Stimulated activated CD4-positive, alpha-beta T cell treated with anti-CD3 and anti-CD28 coated beads, Interleukin-2, amount 100 ng/mL, for 24 hours (primary cell): ENCODE measurements at places on chromosomes 6 and 20.

- DNase-seq = no peak
These were observed 395.4 kb upstream of the RGS17 start for GRCh38 chr6:153526479-153526878.

GRCh38 chr6:157273756-157274470 lies 49.4 kb downstream of the TMEM242 start:
- DNase-seq = peak; percentile 74

DNA sequence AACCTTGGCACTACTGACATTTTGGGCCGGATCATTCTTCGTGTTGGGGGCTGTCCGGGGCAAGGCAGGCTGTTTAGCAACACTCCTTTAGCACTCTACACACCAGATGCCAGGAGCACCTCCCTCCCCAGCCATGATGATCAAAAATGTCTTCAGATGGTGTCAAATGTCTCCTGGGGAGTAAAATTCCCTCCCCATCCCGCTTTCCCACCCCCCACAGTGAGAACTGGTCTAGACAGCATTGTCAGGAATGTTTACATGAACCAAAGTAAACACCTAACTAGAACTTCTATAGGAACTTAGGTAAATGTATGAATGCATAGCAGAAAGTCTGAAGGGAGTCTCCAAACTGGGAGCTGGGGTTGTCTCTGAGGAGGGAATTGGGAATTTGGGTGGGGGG lies 70.0 kb upstream of the TOP1 start:
- DNase-seq = no peak

- DNase-seq = no peak
These were observed 348.7 kb downstream of the CD83 start for GRCh38 chr6:14466278-14466677.

GRCh38 chr6:121867095-121867494 lies 431.6 kb downstream of the GJA1 start:
- DNase-seq = no peak

DNA sequence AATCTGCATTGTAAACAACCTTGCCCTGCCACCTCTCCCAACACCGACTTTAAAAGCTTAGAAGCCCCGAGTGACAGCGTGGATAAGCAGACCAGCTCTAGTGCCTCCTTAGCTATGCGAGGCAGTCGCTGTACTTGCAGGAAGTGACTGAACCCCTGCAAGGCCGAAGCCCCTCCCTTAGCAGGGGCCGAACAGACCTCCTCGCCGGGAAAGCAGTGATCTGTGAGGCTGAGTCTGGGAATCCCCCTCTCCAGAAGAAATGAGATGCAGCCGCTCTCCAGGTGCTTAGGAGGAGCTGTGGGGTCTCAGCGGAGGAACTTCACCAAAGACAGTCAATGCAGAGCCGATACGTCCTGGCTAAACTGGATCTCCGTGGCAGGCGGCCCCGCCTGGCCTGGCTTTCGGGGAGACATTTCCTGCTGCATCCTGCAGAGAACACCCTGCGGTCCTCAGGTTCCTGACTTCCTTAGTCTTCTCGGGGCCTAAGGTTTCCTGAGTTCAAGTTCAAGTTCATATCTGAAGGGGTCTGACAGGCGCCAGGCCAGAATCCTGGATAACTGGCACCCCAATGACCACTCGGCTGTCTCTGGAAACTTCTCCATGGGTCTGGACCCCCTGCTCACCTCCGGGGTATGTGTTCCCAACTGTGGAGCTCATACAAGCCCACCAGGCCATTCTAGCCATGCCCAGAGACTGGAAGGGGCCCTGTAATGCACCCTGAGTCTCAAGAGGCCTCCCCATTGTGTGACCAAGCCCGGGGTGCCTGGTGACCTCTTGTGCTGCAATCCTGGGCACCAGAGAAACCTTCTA lies 20.4 kb upstream of the FRMD1 start:
- no peak for DNase-seq

- DNase-seq = no peak
These were observed 119.4 kb upstream of the VGLL2 start for GRCh38 chr6:117145940-117146339.

DNA sequence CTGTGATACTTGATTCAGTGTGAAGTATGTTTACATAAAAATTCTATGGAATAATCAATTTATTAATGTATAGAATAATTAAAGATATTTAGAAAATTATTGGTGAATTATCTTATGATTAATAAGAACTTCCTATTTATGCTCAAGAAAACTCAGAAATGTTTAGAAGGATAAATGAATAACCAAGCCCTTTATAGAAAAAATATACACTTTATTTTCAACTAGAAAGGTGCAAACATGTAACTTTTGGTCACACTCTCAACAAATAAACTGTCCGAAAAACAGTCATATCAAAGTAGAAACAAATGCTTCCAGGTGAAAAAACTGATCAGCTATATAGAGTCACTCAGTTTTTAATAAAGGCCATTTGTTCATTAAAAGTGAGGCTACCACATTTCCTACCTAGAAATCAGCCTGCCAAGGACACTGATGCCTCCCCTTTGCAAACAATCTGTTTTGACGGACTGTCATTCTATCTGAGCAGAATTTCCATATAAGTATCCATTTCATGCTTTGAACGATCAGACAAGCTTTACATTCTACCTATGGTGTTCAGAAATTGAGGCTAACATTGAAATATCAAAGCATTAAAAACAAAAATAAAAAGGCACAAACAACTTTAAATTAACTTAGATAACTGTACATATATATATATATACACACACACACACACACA lies 3.0 kb downstream of the CCN2 start:
- DNase-seq = no peak

DNA sequence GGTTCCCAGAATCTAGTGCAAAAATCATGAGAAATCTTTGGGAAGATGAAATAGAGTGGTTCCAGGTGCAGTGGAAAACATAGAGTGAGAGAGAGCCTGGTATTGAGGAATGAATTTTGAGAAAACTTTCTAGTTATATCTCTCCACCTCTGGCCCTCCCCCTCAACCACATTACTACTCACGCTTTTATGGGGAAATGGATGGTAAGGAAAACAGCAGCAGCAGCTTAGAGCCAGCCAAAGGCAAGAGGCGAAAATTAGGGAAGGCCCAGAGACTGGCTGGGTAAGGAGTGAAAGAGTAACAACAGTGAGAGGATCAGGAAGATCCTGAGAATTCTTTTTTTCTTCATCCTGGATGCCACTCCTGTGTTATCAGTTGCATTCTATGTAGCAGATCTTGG lies 187.9 kb upstream of the ECI2 start:
- DNase-seq = no peak

DNA sequence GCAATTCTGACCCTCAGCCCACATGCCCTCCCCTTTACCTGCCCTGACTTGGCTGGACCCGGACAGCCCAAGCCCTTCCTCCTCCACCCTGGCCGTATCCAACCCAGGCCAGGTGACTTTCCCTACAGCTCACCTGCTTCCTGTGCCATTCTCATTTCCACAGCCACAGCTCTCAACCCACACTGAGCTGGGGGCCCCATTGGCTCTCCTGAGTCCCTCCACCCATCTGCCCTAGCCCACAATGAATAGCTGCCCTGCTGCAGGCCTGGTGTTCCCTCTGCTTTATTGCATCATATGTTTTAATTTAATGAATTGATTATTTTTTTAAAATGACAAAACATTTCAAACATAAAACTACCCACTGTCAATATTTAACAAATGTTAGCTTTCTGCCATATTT lies 118.5 kb upstream of the BACH2 start:
- no peak for DNase-seq

DNA sequence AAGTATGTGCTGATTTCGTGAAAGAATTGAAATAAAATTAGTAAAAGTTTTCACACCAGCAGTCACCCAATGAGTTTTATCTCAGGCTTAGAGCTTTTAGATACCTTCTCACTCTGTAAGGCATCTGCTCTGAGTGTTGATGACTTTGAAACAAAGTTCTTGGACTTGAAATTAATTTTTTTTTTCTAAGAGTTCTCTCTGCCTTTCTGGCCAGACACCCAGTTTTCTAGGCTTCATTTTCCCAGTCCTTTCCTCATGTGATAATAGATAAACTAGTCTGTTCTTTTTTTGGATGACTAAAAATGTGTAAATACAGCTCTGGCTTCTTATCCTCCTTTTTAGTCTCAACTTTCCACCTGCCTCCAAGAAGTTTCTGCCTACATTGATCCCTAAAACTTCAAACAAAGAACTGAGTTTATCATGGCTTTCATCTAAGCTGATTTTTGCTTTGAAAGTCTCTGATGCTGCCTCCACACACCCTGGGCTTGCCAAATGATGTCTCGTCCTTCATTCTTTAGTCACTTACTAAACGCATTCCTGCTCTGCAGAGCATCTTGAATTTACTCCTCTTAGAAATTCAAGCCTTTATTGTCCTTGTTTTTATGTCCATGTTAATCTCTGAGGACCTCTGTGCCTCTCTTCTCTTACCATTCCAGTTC lies 32.7 kb downstream of the SLX4IP start:
- no peak for DNase-seq

GRCh38 chr20:52422574-52423336 lies 231.2 kb upstream of the ZFP64 start:
- no peak for DNase-seq

DNA sequence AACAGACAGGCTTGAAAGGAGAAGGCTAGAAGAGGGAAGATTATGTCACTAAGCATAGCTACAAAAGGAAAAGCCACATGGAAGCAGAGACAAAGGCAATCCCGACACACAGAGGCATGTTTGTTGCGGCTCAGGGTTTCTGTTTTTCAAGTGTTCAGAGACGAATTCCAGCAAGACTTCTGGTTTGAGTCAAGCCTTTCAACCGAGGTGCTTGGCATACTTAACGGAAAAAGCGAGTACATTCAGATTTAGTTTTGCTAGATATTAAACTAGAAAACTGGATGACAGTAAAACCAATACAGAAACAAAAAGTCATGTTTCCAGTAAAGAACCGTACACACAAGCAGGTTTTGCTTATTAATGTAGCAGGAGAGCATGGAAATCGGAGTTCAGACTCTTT lies 27.2 kb downstream of the MCUR1 start:
- peak; percentile 20 for DNase-seq

DNA sequence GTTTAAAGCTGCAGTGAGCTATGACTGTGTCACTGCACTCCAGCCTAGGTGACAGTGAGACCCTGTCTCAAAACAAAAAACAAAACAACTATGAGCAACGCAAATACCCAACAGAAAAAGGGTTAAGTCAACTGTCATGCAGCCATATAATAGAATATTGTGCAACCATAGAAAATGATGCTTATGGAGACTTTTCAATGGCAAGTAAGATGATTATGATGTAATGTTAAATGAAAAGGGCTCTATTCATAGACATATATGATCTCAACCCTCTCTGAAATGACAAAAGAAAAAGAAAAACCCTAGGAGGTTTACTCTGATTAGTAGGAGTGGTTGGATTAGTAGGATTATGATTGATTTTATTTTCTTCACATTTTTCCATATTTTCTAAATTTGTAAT lies 41.3 kb upstream of the TBC1D7 start:
- DNase-seq = no peak

DNA sequence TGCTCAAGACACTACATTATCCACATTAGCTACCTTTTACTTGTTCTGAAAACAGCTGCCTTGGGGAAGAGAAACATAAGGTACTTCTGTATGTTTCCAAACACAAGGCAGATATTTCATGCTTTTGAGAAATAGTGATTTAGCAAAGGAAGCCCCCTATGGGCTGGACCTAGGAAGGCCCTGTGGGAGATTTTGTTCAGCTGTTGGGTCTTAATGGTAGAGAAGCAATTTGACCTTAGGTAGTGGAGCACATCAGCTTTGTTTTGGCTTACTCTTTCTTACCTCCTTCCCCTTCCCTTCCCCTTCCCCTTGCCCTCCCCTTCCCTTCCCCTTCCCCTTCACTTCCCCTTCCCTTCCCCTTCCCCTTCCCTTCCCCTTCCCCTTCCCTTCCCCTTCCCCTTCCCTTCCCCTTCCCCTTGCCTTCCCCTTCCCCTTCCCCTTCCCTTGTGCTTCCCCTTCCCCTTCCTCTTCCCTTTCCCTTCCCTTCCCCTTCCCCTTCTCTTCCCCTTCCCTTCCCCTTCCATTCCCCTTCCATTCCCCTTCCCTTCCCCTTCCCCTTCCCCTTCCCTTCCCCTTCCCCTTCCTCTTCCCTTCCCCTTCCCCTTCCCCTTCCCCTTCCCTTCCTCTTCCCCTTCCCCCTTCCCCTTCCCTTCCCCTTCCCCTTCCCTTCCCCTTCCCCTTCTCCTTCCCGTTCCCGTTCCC lies 84.6 kb downstream of the ANKS1A start:
- no peak for DNase-seq

- DNase-seq = no peak
These were observed 97.3 kb downstream of the RPP40 start for GRCh38 chr6:4906293-4907276.

GRCh38 chr6:90414352-90414751 lies 117.7 kb upstream of the BACH2 start:
- no peak for DNase-seq

- DNase-seq = no peak
These were observed 1.2 kb downstream of the ISM1 start for GRCh38 chr20:13222319-13222716.

DNA sequence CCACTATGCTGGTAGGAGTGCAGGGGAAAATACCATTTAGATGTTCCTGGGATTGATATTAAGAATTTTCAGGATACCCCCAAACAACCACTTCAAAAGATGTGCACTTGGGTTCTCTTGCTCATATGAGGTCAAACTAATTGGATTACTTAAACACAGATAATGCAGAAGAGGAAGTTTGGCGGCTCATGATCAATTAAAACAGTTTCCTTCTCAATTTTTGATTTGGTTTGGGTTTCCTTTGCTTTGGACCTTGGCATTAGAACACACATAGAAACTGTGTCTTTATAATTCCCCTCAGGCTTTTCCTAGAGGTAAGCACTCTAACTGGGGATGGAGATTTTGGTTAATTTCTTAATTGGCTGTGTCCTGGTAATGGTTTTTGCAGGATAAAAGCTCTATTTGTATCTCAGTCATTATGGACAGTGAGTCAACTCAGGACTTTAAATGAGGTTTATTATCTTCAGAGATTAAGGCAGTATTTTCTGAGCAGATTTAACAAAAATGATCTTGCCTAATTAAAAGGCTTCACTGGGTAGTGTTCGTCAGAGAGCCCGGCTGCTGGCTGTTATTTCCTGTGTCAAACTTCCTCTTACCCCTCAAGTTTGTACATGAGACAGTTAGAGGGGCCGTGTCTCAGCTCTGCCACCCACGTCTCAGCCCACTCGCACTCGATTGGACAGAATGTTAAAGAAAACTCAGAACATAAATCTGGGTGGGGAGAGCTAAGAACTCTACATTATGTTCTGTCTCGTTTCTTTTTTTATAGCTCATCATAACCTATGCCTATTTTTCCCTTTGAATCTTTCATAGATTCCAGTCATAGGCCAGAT lies 50.3 kb upstream of the PREP start:
- DNase-seq = peak; percentile 19

- DNase-seq = peak; percentile 46
These were observed 12.7 kb downstream of the IGF2R start for GRCh38 chr6:159981403-159982245.

GRCh38 chr6:18204691-18205090 lies 49.5 kb downstream of the KDM1B start:
- DNase-seq = no peak

DNA sequence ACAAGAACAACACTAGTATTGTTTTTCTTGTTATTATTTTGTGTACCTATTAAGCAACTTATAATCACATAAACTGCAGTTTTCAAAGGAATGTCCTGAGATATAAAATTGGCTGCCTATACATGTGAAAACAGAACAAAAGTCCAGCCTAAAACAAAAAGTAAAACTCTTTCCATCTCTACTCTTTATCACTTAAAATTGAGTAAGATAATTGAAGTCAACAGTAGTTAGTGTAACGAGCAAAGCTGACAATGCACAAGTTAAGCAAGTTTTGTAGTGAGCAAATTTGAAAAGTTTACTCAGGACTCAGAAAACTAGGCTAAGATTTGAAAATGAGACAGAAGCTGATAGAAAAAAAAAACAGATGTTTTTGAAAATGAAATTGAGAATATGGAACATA lies 941.4 kb upstream of the MAN1A1 start:
- no peak for DNase-seq

GRCh38 chr20:48627737-48628128 lies 200.1 kb downstream of the PREX1 start:
- no peak for DNase-seq
